ENCODE measurements at places on chromosomes 12 and 14. TPM values are rescaled to one million over a fixed set of nuclear protein-coding genes. Genes with fewer than 3 reads are reported as not detected.

The FAM222A gene
- 7.2 TPM for total RNA-seq

The EFS gene
- total RNA-seq: not detected

The SLC2A14 gene
- not detected for total RNA-seq

The FOXA1 gene
- total RNA-seq: 7.2 TPM

The SYNE3 gene
- total RNA-seq: 0.50 TPM

The GALC gene
- 9.9 TPM for total RNA-seq

The OASL gene
- total RNA-seq: 3.7 TPM

Data from A549 treated with CORT108297 at 1 μM for 4 hours (cell line).